ENCODE measurements at places on chromosomes 12 and 14.
A peak's percentile ranks its signal among the peaks of the same experiment; 100 is the strongest.

- no peak overlapping the region for H3K4me3 ChIP-seq
- H3K4me1 ChIP-seq, result no peaks in the 10 kb centered on the region
- no peaks in the 10 kb centered on the region for H3K27me3 ChIP-seq
- H3K27ac ChIP-seq, result no peak overlapping the region
- no peak for DNase-seq
- no peaks in the 10 kb centered on the region for H3K36me3 ChIP-seq
Measured at GRCh38 chr14:98293576-98293975, 978.4 kb downstream of the BCL11B start.

- no peaks in the 10 kb centered on the region for H3K27me3 ChIP-seq
- H3K4me3 ChIP-seq, result no peak overlapping the region
- no peak for DNase-seq
Measured at GRCh38 chr14:33335366-33335765, 396.7 kb downstream of the NPAS3 start.

DNA sequence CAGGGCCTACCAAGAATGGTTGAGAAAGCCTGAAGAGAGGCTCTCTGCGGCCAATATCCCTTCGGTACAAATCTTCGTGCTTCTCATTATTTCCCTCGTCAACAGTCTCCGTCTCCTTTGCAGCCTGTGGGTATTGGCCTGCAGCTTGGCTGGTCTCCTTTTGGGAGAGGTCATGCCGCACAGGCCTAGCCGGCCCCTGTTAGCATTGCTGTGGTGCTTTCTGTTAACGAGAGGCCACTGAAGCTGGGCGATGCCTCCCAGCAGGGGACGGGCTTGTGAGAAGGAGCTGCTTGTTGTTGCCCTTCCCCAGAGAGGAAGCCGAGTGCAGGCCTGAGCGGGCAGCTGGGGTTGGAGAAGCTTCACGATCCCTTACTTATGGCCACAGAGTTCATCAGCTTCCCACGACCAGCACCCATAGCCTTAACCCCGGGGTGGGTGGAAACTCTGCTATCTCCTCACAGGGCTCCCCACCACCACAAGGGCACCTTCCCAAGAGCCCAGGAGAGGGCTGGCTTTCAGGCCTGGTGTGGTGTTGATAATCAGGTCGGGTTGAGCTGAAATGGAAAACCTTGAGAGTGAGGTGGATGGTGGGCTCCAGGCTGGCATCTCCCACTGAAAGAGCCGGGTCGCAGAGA is 228.6 kb downstream of the ZFP36L1 start:
- no peak overlapping the region for H3K27ac ChIP-seq
- H3K27me3 ChIP-seq, result no peaks in the 10 kb centered on the region
- no peaks in the 10 kb centered on the region for H3K36me3 ChIP-seq
- no peak overlapping the region for H3K4me3 ChIP-seq

- no peak overlapping the region for H3K27ac ChIP-seq
- no peaks in the 10 kb centered on the region for H3K36me3 ChIP-seq
- no peaks in the 10 kb centered on the region for H3K27me3 ChIP-seq
- DNase-seq, result peak; percentile 52
- no peaks in the 10 kb centered on the region for H3K4me1 ChIP-seq
Measured at GRCh38 chr12:25811656-25812126, 146.8 kb upstream of the RASSF8 start.

DNA sequence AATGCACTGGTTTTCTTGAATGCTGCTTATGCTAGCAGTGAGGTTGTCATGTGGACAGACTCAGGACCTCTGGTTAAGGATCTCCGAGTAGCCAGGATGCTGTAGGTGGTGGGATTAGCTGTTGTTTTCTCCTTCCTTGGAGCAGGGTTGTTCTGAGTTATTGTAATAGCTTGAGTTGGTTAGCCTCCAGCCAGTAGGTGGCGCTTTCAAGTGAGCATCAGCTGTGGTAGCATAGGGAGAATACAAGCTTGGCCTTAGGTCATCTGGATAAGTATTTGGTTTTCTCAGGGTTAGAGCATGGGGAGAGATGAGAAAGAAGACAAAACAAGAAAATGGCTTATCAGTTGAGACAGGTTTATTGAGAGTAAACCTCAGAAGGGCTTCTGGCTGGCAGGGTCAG is 299.7 kb upstream of the FBXO33 start:
- H3K27me3 ChIP-seq, result no peaks in the 10 kb centered on the region
- H3K4me3 ChIP-seq, result no peak overlapping the region
- H3K27ac ChIP-seq, result no peak overlapping the region
- no peaks in the 10 kb centered on the region for H3K36me3 ChIP-seq

DNA sequence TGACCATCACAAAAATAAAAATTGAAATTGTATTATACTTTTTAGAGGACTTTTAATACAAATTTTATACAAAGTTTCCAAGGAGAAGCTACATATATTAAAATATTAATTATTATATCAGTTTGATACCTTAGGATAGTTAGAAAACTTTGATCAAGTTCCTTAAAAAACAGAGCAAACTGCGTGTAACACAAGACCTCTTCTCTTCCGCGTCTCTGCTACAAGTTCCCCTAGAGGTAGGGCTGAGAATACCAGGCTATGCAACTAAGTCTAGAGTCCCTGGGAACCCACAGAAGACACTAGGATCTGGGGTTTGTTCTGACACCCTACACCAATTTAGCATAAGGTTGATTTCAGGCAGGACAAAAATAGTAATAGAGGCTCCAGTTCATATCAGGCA is 319.0 kb downstream of the FOXG1 start:
- no peak overlapping the region for H3K27ac ChIP-seq
- no peaks in the 10 kb centered on the region for H3K27me3 ChIP-seq
- DNase-seq, result no peak
- no peaks in the 10 kb centered on the region for H3K4me1 ChIP-seq
- H3K36me3 ChIP-seq, result no peaks in the 10 kb centered on the region

- no peaks in the 10 kb centered on the region for H3K27me3 ChIP-seq
- H3K27ac ChIP-seq, result peak overlapping the region; percentile 31
- peaks cover 8% of the 10 kb centered on the region for H3K36me3 ChIP-seq
- H3K4me3 ChIP-seq, result no peak overlapping the region
Measured at GRCh38 chr12:110548678-110549077, 34.4 kb downstream of the PPTC7 start.

- H3K4me1 ChIP-seq, result no peaks in the 10 kb centered on the region
- no peak overlapping the region for H3K4me3 ChIP-seq
- H3K27ac ChIP-seq, result no peak overlapping the region
Measured at GRCh38 chr12:44114906-44115305, 279.0 kb downstream of the TMEM117 start.
